Caco-2 (cell line): ENCODE measurements at places on chromosomes 12 and 14. TPM values are rescaled to one million over a fixed set of nuclear protein-coding genes. Genes with fewer than 3 reads are reported as not detected.

The PLA2G1B gene
- total RNA-seq = not detected in 2 replicates

The CACNB3 gene
- 20.4 and 28.2 TPM in 2 replicates for total RNA-seq

- no peaks in the 10 kb centered on the region for H3K4me1 ChIP-seq
- H3K27ac ChIP-seq = no peak overlapping the region
- H3K27me3 ChIP-seq = no peaks in the 10 kb centered on the region
- no peak for DNase-seq
- no peaks in the 10 kb centered on the region for H3K36me3 ChIP-seq
Measured at GRCh38 chr12:131362291-131363211, 348.3 kb upstream of the SFSWAP start.

The TEX52 gene
- 0.34 TPM in 1 of 2 replicates, not detected in the other for total RNA-seq

The RNASE7 gene
- not detected in 2 replicates for total RNA-seq

DNA sequence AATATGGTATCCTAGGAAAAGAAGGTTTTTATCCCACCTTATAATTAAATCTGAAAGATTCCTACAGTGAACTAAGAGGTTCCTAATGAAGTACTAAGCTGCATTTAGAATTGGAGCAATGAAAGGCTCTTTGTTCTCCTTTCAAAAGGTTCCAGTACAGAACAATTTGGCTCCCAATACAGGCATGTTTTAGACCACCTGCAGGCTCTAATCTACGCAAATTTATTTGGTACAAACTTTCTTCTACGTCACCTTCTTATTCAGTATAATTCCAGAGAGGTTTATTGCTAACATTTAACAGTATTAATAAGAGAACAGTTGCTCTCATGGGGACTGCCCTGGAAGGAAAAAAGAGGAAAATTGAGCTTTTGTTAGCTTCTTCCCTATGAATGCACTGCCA is 37.6 kb upstream of the SLCO1C1 start:
- no peak overlapping the region for H3K27ac ChIP-seq
- H3K4me3 ChIP-seq = no peak overlapping the region
- H3K27me3 ChIP-seq = no peaks in the 10 kb centered on the region

DNA sequence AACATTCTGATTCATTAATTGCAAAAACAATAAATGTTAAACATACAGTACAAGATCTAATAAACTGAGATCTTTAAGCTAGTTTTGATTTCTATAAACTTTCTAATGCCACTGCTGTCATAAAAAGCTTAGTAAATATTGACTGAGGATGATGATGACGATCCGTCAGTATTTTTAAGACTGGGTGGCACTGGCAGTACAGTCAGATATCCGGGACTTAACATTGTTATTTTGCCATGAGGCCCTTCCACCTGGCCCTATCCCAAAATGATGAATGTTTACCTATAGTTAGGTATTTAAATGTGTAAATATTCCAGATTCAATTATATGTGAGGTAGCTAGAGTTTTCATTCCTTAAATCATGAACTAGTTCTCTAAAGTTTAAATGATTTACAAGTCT is 158.5 kb downstream of the FOXA1 start:
- H3K36me3 ChIP-seq = no peaks in the 10 kb centered on the region
- 0 out of 2 replicates have a peak, but pooled peaks cover 6% of the 10 kb centered on the region for H3K4me1 ChIP-seq
- H3K27ac ChIP-seq = no peak overlapping the region
- no peaks in the 10 kb centered on the region for H3K27me3 ChIP-seq

DNA sequence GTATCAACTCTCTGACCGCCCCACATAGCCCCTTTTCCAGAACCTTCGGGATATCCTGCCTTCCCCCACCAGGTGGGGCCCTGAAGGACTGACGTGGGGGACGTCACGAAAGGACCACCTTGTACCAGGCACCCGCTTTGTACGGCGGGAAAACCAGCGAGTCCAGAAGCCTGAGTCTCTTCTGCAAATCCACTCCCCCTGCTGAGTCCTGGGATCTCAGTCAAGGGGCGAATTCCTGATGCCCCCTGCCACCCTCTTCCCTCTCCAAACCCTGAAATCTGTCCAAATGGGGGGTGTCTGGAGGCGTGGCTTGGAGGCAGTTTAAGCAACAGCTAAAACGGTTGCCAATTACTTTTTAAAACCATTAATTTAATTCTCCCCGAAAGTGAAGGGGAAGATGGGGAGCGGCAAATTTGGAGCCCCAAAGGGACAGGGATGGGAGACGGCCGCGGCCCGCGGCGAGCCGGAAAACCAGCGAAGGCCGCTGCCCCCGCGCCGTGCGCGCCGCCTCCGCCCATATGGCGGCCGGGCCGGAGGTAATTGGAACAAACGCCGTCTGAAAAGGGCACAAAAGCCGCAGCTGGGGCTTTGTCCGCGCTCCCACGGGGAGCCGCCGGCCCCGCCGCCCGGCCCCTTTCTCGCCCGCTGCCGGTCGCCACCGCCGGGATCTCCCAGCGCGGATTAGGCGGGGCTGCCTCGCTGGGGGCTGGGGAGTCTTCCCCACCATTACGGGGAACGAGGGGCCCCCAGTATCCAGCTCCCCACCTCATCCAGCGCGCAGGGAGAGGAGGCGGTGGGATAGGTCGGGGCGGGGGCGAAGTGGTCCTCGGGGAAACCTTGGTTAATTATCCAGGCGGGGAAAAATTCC is 6.6 kb downstream of the LHX5 start:
- H3K36me3 ChIP-seq = no peaks in the 10 kb centered on the region
- H3K27me3 ChIP-seq = peaks cover 5% of the 10 kb centered on the region
- H3K4me3 ChIP-seq = peak overlapping the region; percentile 22

GRCh38 chr14:25215607-25216006 is 165.7 kb upstream of the STXBP6 start:
- no peak overlapping the region for H3K4me3 ChIP-seq
- H3K36me3 ChIP-seq = no peaks in the 10 kb centered on the region
- no peak for DNase-seq
- H3K4me1 ChIP-seq = no peaks in the 10 kb centered on the region

GRCh38 chr12:57477710-57478681 is 1.7 kb downstream of the ARHGAP9 start:
- no peak for DNase-seq
- H3K4me1 ChIP-seq = no peaks in the 10 kb centered on the region
- no peak overlapping the region for H3K4me3 ChIP-seq
- H3K27me3 ChIP-seq = no peaks in the 10 kb centered on the region
- H3K36me3 ChIP-seq = no peaks in the 10 kb centered on the region
- no peak overlapping the region for H3K27ac ChIP-seq

The CIT gene
- total RNA-seq = 55.9 and 62.3 TPM in 2 replicates

- no peaks in the 10 kb centered on the region for H3K4me1 ChIP-seq
- no peak overlapping the region for H3K27ac ChIP-seq
- no peak overlapping the region for H3K4me3 ChIP-seq
Measured at GRCh38 chr14:77822307-77822706, 22.4 kb downstream of the ADCK1 start.

The MYF6 gene
- not detected in 2 replicates for total RNA-seq

DNA sequence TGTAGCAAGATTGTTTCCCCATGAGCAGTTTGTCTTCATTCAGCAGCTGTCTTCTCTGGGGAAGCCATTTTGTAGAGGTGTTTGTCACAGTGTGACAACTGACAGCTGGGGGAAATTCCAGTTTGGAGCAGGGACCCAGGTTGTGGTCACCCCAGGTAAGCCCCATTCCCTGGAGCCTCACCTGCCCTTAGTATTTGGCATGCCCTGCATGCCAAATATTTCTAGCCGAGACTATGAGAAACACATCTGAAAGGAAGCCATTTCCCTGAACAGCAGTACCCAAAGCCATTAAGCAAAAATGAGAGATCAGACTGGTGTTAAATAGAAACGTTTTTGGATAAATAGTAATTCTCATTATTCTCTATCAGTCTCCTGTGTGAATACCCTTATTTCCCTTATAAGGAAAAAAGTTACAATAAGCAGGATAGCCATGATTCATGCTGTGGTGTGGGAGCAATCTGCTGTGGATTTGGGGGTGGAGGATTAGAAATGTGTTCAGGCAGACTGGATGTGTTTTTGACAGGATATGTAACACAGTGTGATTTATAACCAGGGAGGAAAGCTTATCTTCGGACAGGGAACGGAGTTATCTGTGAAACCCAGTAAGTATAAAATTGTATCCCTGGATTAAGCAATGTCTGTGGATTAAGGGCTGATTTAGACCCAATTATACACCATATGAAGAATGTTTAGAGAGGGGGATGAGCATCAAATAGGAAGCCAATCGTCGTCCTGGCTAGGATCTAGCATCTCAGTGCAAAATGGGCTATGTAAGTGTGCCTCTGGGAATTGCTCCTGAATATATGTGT is 68.9 kb downstream of the DAD1 start:
- H3K36me3 ChIP-seq = no peaks in the 10 kb centered on the region
- H3K27ac ChIP-seq = no peak overlapping the region
- no peak overlapping the region for H3K4me3 ChIP-seq
- peaks cover 11% of the 10 kb centered on the region for H3K4me1 ChIP-seq
